Activated CD4-positive, alpha-beta T cell treated with anti-CD3 and anti-CD28 coated beads, Interleukin-10, Interleukin-2, amounts not matched to agents 100 ng/mL and 50 ng/mL, durations not matched to agents 16 hours and 8 hours (primary cell): ENCODE measurements at places on chromosomes 12 and 14.

- DNase-seq, result no peak
Observed at GRCh38 chr14:105100910-105101309, 35.7 kb upstream of the GPR132 start.

GRCh38 chr14:64601571-64601970 is 51.8 kb downstream of the PPP1R36 start:
- DNase-seq, result no peak

- DNase-seq, result peak; percentile 26
Observed at GRCh38 chr12:64633940-64634337, 23.6 kb downstream of the RASSF3 start.

DNA sequence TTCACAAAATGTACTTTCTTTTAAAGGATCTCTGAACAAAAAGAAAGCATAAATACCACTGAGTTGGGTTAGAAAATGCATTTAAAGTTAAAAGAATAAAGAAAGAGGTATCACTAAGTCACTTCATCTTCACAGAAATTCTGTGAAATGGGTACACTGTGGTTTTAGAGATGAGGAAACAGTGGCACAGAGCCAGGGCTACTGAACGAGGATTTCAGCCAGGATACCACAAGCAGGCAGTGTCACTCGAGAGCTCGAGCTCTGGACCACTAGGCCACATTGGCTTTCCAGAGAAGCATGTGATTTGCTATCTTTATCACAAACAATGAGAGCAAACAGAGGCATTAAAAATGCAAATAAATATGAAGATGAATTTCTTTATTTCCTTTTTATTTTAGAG is 51.0 kb downstream of the WDHD1 start:
- peak; percentile 39 for DNase-seq

DNA sequence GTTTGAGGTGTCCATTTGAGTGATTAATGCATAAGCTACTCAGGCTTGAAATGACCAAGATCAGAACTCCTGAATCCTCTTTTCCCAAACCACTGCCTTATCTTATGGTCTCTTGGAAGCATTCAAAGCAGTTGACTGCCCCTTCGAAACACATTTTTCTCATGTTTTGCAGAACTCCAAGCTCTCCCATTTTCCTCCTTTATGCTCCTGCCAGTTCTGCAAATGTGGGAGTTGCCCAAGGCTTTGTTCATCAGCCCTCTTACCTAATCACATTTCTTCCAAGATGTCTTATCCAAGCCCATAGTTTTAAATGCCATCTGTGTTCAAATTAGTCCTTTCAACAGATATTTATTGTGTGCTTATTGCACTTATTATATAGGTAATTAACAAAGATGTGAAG is 1.8 kb upstream of the DNAAF2 start:
- no peak for DNase-seq

DNA sequence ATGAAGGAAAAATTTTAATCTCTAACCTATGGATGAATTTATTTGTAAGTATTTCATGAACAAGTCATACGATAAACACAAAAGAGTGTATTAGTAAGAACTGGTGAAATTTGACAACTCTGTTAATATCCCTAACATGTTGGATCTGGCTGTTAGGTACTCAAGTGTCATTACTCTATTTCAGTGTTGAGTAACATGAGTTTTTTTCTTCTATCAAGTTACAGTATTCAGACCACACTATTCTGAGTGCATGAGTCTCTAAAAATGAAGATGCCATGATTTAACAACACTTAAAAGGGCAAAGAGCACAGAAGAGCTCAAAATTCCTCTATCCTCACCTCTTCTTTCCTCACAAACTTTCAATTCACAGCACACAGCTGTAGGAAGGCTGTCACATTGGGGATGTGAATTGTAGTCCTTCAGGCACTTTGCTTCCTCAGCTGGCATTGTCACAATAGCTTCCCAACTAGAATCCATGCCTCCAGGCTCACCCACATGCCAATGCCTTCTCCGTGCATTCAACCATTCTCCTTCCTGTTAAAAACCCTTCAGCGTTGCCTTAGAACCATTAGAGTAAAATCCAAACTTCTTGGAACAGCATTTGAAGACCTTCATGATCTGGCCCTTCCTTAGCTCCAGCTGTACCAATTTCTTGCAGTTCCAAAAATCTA is 73.7 kb upstream of the DBX2 start:
- no peak for DNase-seq

- no peak for DNase-seq
Observed at GRCh38 chr12:70883855-70884254, 36.7 kb downstream of the PTPRR start.

DNA sequence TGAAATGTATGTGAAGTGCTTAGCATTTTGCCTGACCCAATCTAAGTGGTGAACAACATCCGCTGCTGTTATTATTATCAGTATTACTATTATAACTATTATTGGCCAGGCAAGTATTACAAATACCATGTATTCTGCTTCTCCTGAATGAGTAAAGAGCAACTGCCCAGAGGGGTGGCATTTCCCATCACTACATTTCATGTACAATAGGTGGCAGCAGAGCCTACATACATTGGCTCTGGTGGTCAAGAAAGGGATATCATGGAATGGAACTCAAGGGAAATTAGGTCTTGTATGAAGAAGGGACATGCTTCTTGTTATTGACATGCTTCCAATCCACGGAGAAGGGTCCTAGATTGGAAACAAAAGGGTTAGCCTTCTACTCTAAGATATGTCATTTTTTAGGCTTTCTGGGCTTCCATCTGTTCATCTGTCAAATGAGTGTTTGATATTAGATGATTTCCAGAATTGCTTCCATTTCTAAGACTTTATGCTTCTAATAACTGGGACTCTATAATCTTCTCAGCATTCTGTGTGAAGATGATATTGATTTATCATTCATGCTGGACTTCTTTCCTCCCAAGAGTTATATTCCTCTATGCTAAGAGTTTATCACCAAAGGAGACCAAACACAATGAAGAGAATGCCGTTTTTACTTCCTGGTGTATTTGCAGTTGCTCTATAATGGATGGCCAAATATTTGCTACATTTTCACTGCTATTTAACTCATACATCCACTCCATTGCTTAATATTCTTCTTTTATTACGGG is 239.1 kb downstream of the SSPN start:
- DNase-seq, result peak; percentile 54

DNA sequence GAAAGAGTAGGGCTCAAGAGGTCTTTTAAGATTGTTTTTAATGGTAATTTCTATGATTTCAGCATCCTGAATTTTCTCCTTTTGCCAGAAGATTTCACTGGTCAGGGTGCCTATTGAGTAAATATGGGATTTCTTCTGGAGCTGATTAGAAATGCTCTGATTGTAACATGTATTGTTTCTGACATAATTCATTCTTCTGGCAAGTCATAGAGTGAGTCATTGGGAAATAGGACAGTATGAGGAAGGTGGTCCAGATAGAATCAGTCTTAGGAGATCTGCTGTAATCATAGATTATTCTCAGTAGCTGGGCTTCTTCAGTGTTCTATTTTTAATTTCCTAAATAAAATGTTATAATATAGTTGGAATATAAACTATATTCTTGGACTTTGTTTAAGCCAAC is 182.0 kb upstream of the NAV3 start:
- DNase-seq, result no peak

- no peak for DNase-seq
Observed at GRCh38 chr12:63037746-63038712, 103.1 kb upstream of the PPM1H start.

DNA sequence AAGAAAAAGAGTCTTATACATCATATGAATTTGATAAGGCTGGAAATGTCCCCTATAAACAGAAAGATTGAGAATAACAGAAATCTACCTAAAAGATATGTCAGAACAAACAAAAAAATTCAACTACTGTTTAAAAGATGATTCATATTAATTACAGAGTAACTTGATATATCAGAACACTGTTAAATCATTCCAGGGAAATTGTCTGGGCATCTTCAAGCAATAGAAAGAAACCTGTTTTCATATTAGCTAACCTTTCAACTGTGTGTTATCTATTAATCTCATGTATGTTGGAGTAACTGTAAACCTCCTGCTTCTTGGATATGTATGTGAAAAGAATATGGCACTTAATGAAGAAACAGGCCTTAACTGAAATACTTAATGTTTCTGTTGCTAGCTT is 96.7 kb downstream of the NUBPL start:
- DNase-seq, result no peak

- no peak for DNase-seq
Observed at GRCh38 chr12:120872487-120872886, 31.7 kb downstream of the SPPL3 start.

GRCh38 chr12:4052691-4053090 is 179.5 kb upstream of the PARP11 start:
- DNase-seq, result no peak

- peak; percentile 73 for DNase-seq
Observed at GRCh38 chr14:49892301-49892635, 614 bp upstream of the ARF6 start.

DNA sequence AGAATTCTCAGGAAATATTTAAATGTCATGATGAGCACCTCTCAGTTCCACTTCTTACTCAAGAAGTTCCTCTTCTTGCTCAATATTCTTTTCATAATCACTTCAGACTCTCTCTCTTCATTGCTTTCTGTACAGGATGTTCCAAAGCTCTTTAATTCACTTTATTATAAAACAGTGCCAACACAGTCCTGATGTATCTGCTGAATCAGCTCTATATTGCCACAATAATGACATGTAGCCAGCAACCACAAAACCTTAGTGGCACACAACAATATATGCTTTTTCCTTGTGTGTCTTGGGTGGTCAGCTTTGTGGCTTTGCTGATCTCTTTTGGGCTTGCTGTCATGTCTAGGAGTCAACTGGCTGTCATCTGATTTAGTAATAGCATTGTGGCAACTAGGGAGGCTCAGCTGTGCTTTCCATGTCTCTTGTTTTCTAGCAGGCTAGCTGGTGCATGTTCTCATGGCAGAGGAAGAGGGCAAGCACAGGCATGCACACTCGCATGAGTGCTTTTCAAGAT is 52.8 kb upstream of the SLC2A13 start:
- no peak for DNase-seq

GRCh38 chr12:104942075-104942474 is 16.0 kb downstream of the SLC41A2 start:
- no peak for DNase-seq

DNA sequence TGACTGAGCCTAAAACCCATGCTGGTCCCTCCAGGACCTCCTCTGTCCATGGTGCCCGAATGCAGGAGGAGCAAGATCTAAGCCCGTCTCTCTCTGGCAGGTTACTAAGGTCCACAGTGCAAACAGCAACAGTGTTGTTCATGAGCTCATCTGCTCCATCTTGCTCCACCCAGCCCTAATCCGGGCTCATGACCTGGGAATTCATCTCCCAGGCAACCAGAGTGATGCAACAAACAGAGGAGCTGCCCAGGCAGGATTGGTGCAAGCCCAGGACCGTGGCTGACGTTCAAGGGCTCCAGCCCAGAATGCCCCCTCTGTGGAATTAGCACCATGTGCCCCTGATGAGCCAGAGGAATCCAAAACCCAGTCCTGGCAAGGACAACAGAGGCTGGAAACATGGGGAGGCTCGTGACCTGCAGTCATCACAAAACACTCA is 29.9 kb downstream of the HSPB8 start:
- no peak for DNase-seq

- DNase-seq, result no peak
Observed at GRCh38 chr12:62789851-62790250, 145.1 kb downstream of the PPM1H start.

- no peak for DNase-seq
Observed at GRCh38 chr12:103247531-103247930, 248.2 kb downstream of the C12orf42 start.

GRCh38 chr14:104856869-104857860 is 7.9 kb upstream of the CEP170B start:
- DNase-seq, result no peak

- DNase-seq, result no peak
Observed at GRCh38 chr12:47376927-47377326, 297.2 kb upstream of the AMIGO2 start.

- DNase-seq, result no peak
Observed at GRCh38 chr14:100660882-100661635, 65.6 kb upstream of the DLK1 start.

- DNase-seq, result peak; percentile 18
Observed at GRCh38 chr14:99971941-99972747, 93.1 kb upstream of the EVL start.

DNA sequence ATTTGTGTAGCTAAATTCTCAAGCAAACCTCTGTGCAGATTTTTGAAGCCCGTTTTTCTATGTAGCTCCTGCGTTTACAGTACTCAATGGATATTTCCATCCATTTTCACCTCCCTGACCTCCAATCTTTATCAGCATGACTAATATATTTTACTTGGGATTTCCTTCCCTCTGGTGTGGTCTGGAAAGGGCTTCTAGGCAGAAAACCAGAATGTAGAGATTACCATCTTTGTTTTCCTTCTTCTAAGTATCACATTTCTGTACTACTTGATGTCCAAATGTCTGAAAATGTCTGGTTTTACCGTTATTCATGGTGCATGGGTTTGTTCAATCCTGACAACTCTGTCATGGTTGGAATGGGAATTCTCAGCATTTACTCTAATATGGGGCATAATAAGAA is 907.6 kb upstream of the FLRT2 start:
- DNase-seq, result no peak

- no peak for DNase-seq
Observed at GRCh38 chr14:24875203-24875838, 174.6 kb downstream of the STXBP6 start.

DNA sequence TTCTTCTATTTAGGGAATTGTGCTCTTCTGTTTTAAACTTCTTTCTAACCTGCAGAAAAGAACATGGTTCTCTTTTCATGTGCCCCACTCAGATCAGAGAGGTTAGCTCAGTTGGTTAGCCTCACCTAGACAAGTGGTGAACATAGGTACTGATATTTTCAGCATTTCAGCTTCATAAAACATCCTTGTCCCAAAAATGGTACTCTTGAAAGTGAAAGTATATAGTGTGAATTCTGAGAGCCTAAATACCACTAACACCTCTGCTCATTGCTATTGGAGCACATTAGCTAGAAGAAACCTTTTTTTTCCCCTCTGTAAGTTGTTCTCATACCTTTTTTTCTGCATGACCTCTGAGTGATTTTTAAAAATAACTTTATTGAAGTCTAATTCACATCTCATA is 17.6 kb downstream of the UBE3B start:
- DNase-seq, result no peak

- DNase-seq, result no peak
Observed at GRCh38 chr12:116529048-116529447, 30.1 kb upstream of the MAP1LC3B2 start.

GRCh38 chr12:121668750-121669520 is 519 bp downstream of the MORN3 start:
- DNase-seq, result peak; percentile 48

DNA sequence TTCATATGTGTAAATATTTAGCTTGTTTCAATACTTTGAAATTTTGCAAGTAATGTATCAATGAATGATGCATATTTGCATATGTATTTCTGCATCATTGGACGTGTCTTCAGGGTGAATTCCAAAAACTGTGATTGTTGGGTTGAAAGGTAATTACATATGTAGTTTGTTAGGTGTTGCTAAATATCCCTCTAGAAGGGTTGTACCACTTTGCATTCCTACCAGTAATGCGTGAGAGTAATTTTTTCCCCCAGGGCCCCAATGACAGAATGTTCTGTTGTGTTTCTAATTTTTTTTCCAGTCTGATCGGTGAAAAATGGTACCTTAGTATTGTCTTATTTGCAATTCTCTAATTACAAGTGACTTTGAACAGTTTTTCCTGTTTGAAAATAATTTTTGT is 408.9 kb downstream of the NAV3 start:
- DNase-seq, result no peak

GRCh38 chr12:65879878-65880277 is 55.6 kb downstream of the HMGA2 start:
- no peak for DNase-seq
